ENCODE measurements at places on chromosomes 5 and 9. TPM values are rescaled to one million over a fixed set of nuclear protein-coding genes. Genes with fewer than 3 reads are reported as not detected.

The ANXA6 gene
- total RNA-seq: 402 TPM

The PRXL2C gene
- total RNA-seq: 20.3 TPM

The PCDHGA3 gene
- 1.9 TPM for total RNA-seq

The TEX48 gene
- total RNA-seq: not detected

DNA sequence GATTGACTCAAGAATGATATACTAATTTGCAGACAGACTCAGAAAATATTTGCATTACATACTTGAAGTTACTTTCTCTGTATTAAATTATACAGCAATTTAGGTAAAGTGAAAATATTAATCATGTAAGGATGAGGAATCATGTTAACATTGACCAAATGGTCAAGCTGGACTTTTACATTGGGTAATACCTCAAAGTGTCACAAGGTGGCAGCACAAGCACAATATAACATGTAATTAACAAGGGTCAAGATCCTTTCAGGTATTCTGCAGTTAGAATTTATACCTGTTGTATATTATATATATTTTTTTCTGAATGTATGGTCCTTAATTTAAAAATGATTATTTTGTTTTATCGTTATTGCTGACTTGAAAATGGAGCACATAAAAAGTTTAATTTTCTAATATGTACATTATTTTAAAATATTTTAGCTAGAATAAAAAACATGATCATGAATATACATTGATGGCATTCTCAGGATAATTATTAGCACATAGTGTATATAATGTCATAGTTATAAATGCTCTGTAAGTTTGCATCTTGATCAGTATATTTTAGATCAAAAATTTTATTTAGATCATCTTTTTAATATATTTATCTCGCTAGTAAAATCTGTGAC is 8.6 kb downstream of the HAPLN1 start:
- DNase-seq: no peak

GRCh38 chr5:35059251-35059650 is 11.5 kb upstream of the AGXT2 start:
- no peak for DNase-seq

- DNase-seq: no peak
Observed at GRCh38 chr9:33211695-33212393, 28.1 kb upstream of the SPINK4 start.

- peak; percentile 91 for DNase-seq
Observed at GRCh38 chr9:2622461-2623287, 1.1 kb downstream of the VLDLR start.

GRCh38 chr9:117796681-117797080 is 92.5 kb downstream of the TLR4 start:
- DNase-seq: no peak

DNA sequence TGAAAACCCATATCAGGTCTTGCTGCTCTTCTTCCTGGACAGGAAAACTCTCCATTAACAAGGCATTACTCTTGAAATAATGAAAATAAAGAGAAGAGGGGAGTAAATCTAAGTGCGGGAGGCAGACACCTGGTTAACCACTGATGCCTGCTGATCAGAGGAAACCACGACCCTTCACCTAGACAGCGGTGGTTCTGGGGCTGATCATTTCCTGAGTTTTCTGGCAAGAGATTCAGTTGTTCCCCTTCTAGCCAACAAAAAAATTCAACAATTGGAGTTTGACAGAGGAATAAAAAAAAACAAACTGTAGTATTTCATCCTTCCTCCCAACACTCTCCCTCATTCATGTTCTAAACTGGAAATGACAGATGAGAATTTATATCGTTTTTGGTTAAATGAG is 3.0 kb downstream of the RLN2 start:
- no peak for DNase-seq

- DNase-seq: no peak
Observed at GRCh38 chr5:168867241-168867640, 288.1 kb upstream of the PANK3 start.

- no peak for DNase-seq
Observed at GRCh38 chr9:129630967-129631673, 5.2 kb downstream of the NTMT1 start.

- DNase-seq: no peak
Observed at GRCh38 chr9:3578786-3579185, 53.0 kb upstream of the RFX3 start.

- DNase-seq: no peak
Observed at GRCh38 chr9:31520301-31521085, 864.0 kb upstream of the ACO1 start.

DNA sequence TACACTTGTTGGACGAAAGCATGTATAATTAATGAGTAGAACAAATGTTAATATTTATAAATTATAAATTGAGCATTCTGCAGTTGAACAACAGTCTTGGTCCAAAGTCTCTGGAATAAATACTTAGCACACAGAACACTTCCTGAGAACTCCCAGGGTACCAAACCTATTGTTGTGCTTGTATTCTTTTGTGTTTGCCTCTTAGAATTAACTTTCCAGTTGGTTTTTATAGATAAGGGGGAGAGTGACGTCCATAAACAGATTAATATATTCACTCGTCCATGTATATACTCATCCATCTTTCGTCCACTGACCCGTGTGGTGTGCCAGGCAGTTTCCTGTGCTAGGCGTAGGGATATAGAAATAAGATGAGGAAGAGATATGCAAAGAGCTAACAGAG is 62.3 kb upstream of the TGFBR1 start:
- no peak for DNase-seq

- DNase-seq: no peak
Observed at GRCh38 chr9:14089051-14089803, 224.7 kb downstream of the NFIB start.

DNA sequence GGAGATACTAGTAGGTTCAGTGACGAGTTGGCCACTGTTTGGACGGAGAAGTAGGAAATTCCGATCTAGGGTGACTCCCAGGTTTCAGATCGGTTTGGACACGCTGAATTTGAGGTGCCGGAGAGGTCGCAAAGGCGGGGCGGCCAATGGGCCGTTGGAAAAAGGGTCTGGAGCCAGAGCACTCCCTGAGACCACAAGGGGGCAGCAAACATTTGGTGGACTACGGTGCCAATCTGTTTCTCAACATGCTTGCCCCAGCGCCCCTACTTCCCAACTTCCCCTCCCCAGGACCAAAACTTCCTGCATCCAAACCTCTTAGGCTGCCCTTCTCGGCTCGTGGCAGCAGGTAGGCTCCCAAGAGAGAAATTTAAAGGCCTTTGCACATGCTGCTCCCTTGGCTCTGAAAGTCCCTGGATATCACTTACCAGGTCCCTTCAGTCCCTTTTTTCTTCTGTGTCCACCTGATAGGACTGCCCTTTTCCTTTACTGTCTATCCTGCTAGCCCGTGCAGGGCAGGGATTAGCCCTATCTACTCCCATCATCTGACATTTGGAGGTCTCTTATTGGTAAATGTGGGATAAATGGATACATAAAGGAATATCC is 992 bp upstream of the RPP25L start:
- DNase-seq: no peak
